LoVo (cell line): ENCODE measurements at places on chromosomes 4 and X.

DNA sequence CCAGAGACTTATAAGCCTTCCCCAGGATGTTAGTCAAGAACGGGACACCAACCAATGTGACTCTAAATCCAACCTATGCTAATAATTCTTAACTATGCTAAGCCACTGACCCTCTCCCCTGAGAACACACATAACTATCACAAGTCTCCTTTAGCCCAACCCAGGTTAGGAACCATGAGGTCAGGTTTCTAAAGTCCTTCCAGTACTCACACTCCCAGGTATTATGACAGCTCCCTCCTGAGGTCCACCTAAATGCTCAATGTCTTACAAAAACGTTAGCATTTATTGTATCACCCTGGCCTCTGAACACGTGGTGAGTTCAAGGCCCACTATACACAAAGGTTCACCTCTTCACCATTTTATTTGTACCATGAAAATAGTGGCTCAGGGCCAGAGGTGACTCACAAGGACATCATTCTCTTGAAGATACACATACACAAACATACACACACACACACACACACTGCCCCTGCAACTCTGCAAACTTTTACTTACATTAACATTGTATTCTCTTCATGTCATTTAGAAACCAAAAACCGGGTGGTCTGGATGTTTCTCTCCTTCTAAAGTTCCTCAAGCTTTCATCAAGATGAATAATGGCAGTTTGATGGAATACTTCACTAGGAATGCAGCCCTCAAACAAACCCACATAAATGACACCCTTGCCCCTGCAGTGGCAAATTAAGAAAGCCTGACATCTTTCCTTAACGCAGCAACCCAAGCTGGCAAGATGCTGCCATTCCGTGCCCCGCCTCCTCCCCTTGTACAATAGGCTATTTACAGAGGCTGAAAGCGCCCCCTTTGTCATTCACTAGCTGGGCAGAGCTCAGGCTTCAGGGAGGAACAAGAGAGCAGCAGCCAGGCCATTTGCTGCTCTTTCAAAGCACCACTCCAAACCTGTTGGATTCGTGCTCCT is 17.7 kb downstream of the ACSL1 start:
- no peak for DNase-seq

DNA sequence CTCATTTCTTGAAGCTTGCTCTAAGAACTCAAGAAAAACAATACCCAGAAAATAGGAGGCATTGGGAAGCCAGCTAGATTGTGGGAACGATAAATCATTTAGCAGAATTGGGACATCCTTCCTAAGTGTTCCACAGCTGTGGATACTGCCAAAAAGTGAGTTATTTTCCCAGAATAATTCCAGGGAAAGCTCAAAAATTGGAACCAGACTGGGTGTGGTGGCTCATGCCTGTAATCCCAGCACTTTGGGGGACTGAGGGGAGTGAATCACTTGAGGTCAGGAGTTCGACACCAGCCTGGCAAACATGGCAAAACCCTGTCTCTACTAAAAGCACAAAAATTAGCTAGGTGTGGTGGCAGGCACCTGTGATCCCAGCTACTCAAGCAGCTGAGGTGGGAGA is 68.2 kb upstream of the GK2 start:
- DNase-seq: no peak

- peak; percentile 32 for DNase-seq
Measured at GRCh38 chr4:140037353-140038030, 116.5 kb downstream of the MAML3 start.

DNA sequence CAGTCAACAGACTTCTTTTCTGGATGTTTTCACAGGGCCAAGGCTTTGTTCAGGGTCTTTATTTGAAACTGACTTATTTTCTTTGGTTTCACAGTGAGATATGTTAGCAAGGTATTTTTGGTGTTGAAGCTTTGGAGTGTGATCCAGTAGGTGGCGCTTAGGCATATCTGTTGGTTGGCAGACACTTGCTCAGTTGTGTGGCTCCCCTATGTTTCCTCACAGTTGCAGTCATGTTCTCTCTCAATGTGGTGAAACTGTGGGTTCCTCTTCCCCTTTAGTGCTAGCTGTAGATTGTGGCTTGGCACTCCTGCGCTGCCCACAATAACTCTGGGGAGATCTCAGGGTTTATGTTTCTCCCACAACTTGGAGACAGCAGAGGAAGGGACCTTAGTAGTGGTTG is 460.8 kb downstream of the SLITRK2 start:
- DNase-seq: no peak

DNA sequence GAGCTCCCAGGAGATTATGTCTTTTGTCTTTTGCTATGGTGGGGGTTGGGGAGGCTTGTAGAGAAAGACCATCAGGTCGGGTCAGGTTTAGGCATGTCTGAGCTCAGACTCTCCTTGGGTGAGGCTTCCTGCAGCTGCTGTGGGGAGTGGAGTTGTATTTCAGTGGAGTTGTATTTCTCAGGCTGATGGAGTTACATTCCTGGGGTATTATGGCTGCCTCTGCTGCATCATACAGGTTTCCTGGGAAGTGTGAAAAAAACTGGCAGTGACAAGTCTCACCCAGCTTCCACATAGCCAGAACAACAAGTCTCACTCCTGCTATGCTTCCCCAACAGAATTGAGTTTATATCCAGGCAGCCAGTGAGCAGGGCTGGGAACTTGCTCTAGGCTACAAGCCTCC is 119.3 kb downstream of the VSIG4 start:
- DNase-seq: no peak

DNA sequence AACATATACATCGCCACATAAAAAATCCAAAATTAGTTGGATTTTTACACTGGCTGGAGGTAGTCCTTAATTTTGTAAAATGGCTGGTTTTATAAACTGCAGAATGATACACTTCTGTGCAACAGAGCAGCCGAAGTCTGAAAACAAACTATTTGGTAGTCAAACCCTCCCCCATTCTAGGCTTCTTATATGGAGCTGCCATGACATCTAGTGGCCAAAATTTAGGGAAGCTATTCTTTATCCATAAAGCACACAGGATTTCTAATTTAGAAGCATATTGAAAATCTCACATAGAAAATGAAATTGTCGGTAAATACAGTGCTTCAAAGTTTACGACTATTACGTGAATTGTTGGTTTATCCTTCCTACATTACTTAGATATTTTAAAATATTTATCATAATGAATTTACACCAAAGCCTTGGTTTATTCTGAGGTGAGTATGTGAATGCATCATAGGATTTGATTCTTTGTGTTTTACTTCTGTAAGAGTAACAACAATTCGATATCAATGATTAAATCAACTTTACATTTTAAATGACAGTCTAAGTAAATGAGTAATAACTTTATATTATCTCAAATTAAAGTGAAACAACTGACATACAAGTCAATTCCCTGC is 113.4 kb upstream of the FAM241A start:
- peak; percentile 51 for DNase-seq

DNA sequence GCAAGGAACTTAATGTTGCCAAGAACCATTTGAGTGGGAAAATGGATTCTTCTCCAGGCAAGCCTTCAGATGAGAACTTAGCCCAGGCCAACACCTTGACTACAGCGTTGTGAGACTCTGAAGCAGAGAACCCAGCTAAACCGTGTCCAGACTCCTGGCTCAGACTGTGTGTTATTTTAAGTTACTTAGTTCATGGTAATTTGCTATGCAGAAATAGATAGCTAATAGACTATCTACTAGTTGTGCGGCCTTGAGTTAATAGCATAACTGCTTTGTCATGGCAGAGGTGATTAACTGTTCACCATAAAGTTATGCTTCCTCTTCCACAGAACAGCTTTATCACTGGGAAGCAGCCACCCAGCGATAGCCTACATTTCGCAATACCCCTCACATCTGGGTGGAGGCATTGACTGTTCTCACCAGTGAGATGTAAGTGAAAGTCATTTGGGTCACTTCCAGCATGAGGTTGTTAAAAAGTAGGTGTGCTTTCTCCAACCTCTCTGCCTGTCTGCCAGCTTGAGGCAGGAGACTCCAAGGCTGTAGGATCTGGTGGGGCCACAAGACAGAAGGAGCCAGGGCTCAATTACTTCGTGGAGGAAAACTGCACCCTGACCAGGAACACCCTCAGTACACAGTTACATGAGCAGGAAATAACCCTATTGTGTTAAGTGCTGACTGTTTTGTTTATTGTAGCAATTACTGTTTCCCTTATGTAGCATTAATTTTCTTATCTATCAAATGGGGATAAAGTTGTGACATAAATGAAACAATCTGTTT is 94.2 kb downstream of the GPAT3 start:
- peak; percentile 84 for DNase-seq

DNA sequence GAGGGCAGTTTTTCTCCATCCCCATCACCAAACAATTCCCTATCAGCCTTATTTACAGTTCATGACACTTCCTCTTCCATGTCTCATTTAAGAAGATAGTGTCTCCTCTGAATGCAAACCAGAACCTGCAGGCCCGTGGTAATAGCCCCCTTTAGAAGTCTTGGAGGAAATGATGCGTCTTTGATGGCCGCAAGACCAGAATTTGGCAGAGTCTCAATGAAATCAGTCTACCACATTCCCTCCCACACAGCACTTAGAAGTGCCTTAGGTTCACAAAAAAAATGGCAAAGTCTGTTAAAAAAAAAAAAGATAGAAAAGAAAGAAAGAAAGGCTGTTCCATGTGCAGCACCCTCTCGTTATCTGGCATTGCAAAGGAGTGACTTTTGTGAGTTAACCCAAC is 2.1 kb upstream of the KDR start:
- DNase-seq: no peak

- DNase-seq: peak; percentile 44
Measured at GRCh38 chrX:133415276-133416105, at the start of gene GPC4. Gene GPC4 (minus strand): TSS chrX:133415489. CDS start chrX:133414965, 524 bp downstream.

DNA sequence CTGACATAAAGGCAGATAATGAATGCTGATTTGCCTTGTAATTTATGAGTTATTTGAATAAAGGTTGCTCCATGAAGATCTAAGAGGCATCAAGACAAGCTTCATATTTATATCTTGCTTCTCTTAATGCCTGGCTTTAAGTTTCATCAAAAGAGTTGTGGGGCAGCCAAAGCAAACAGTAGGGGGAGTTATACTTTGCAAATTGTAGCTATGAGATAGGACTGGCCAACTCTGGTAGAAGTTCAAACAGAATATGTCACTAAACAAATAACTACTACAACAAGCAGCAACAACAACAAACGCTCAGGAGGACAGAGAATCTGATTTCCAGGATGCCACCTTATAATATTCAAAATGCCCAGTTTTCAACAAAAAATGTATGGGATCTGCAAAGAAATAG is 69.1 kb upstream of the PLAC1 start:
- no peak for DNase-seq

- no peak for DNase-seq
Measured at GRCh38 chr4:101274888-101275752, 72.2 kb downstream of the PPP3CA start.

DNA sequence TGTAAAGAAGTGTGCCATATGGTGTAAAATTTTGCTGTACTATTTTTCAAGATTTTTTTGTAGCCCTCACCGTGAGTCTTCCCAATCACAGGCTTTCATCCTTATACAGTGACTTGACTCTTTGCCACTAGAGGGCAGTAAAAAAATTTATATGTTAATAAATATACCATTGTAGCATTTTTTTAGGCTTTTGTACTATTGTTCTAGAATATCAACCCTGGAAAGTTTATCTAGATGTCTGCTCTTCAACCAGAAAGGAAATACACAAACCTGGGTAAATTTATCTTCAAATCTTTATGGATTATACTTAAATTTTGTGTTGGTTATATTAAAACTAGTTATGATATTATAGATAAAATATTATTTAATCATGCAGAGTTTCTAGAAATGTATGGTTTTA is 235.3 kb downstream of the TENM3 start:
- peak; percentile 62 for DNase-seq

DNA sequence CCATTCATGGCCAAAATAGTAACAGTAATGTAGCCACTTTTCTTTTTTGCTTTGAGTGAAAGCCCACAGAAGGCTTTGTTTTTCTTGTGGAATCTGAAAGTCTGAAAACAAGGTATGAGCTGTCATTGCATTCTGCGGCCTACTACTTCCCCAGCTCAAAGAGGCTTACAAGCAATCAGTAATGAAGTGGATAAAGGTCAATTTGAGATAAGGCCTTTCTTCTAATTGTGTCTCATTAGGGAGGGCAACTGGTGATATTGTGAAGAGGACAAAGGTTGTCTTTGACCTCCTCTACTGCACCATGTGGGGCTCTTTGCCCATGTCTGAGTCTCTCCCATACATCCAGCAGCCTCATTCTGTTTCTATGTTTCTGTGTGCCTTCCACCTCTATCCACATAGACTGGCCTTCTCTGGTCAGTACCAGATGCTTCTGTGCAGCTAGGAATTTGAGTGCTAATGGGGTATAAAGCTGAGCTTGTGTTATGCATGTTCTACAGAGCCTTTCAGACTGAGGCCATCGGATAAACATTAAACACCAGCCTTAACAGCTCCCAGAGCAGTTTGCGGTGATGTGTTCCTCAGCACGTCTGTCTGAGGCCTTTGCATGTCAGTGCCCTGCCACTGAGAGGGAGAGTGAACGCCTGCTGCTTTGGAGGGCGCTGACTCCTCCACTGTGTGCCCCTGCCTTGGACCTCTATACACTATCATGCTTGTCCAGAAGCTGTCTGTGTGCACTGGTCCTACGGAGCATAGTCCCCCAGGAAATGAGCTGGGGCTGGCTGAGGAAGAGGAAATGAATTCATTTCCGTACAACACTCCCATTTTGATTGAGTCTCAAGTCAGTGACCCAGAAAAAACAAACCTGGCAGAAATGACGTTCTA is 80.2 kb downstream of the SH2D1A start:
- no peak for DNase-seq

DNA sequence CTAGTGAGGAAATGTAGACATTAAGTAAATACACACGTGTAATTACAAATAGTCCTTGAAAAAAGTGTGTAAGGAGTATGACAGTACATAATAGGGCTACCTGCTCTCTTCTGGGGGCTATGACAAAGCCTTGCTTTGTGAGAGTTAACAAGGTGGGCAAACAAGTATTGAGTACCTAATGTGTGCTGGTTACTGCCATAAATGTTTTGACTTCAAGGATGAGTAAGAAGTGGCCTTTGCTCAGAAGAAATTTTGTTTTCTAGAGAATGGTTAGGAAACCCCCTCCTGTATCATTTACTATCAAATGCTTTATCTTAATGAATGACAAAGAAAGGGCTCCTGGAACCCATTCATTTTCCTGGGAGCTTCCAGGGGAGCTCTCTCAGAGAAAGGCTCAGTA is 167.0 kb upstream of the CASK start:
- no peak for DNase-seq

DNA sequence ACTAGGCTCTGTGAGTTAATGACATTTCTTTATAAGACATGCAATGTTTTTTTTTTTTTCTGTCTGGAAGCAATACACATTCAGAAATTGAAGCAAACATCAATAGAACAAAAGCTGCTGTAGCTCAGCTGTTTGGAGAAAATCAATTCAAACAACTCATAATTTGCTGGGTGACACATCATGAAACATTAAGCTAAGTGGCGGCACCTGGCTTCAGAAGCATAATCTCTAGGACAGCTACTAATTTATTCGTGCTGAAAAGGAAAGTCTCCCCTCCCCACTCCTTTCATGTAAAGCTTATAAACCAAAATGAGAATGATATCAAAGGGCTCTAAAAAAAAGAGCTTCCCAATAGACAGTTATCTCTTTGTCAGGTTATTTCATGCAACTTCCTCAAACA is 73.9 kb downstream of the LUZP4 start:
- no peak for DNase-seq

GRCh38 chrX:87468941-87469340 is 48.7 kb upstream of the KLHL4 start:
- DNase-seq: no peak
